ENCODE measurements at places on chromosomes 5 and 9.

GRCh38 chr5:127549551-127549950, 32.1 kb downstream of the PRRC1 start:
- DNase-seq = no peak

GRCh38 chr5:1948663-1949191, 66.0 kb upstream of the IRX4 start:
- DNase-seq = no peak

DNA sequence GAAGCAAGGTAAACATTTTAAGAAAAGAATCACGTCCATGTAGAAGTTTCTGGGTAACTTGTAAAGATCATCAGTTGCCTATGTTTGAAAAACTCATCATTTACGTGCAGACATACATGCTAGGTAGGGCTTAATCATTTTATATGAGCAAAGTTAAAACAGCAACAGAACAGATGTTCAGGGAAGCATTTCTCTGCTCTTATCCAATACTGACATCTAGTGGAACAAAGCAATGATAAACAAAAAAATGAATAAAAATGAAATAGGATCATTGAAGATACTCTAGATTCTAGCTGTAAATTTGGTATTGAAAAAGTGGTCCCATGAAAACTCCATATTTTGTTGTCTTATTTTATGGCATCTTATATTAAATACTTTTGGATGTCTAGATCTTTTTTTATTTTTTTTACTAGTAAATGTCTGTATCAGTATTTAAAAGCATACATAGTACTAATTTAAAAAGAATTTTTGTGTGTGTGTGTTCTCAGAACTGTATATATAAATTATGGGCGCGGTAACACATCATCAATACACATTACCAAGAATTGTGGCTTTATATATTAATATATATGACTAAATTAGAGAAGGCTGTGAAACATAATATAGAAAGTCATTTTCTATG, 1050.2 kb downstream of the CDH12 start:
- DNase-seq = peak; percentile 85

- peak; percentile 42 for DNase-seq
Observed at GRCh38 chr9:89746385-89747116, 141.7 kb downstream of the GADD45G start.

DNA sequence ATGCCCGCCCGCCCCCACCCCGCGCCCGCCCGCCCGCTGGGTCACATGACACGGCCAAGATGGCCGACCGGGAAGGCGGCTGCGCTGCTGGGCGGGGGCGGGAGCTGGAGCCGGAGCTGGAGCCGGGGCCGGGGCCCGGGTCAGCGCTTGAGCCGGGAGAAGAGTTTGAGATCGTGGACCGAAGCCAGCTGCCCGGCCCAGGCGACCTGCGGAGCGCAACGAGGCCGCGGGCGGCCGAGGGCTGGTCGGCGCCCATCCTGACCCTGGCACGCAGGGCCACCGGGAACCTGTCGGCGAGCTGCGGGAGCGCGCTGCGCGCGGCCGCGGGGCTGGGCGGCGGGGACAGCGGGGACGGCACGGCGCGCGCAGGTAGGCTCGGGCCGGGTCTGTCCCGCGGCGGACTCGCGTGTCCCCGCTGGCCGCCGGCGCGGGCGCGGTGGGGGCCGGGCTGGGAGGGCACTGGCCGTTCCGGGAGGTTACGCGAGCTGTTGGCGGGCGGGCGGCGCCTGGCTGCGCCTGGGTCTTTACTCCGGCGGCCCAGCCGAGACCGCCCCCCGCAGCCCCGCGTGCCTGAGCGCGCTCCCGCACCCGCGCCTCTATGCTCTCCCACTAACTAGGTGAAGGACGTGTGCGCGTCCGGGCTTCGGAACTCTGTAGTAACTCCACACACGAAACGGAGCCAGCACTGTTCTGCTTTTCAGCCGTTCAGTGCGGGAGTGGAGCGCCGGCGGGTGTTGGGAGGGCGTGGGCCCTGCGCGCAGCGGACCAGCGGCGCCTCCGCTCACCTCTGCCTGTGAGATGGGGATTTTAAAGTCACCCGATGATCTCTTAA, at the start of gene RUFY1:
TSS of gene RUFY1 (plus strand) at position 44 of the 832 bp plus-strand sequence. CDS start at position 60, 16 bp downstream.
- peak; percentile 45 for DNase-seq

- no peak for DNase-seq
Observed at GRCh38 chr9:73596321-73596720, 444.7 kb downstream of the ANXA1 start.

- no peak for DNase-seq
Observed at GRCh38 chr5:156491766-156492165, 164.8 kb downstream of the SGCD start.

DNA sequence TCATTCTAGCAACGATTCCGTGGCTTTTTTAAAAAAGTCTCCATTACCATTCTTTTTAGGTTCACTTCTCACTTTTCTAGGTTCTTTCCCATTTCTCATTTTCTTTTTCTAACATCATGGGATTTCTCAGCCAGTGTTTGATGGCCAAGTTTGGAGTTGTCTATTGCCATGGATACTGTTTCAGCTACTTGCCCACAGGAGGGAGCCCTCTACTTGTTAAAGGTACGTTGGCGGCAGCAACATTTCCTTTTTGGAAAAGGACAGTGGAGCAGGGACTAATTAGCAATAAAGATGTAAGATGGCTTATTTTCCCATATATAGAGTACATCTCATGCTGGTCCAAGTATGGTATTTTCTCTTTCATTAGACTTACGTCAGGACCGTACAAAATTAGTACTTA, 2257.5 kb upstream of the C9orf72 start:
- DNase-seq = peak; percentile 1
